ENCODE measurements at places on chromosomes 11 and 22. TPM values are rescaled to one million over a fixed set of nuclear protein-coding genes. Genes with fewer than 3 reads are reported as not detected.

Gene CD248
- total RNA-seq: 22.9 TPM

Gene SSH3
- total RNA-seq: 68.9 TPM

Gene WBP2NL
- 2.5 TPM for total RNA-seq

Gene RAB38
- total RNA-seq: 5.2 TPM

Gene BAIAP2L2
- total RNA-seq: 9.7 TPM

Gene CCND1
- 142 TPM for total RNA-seq

Gene KRTAP5-10
- total RNA-seq: not detected

Gene MRGPRX4
- not detected for total RNA-seq

- no peaks in the 10 kb centered on the region for H3K4me1 ChIP-seq
- DNase-seq: no peak
- H3K36me3 ChIP-seq: no peaks in the 10 kb centered on the region
Observed at GRCh38 chr11:22702031-22702430, 35.6 kb downstream of the GAS2 start.

- H3K27me3 ChIP-seq: no peaks in the 10 kb centered on the region
- no peaks in the 10 kb centered on the region for H3K4me1 ChIP-seq
- no peak overlapping the region for H3K27ac ChIP-seq
- H3K4me3 ChIP-seq: no peak overlapping the region
Observed at GRCh38 chr11:134373591-134374052, 38.4 kb downstream of the B3GAT1 start.

DNA sequence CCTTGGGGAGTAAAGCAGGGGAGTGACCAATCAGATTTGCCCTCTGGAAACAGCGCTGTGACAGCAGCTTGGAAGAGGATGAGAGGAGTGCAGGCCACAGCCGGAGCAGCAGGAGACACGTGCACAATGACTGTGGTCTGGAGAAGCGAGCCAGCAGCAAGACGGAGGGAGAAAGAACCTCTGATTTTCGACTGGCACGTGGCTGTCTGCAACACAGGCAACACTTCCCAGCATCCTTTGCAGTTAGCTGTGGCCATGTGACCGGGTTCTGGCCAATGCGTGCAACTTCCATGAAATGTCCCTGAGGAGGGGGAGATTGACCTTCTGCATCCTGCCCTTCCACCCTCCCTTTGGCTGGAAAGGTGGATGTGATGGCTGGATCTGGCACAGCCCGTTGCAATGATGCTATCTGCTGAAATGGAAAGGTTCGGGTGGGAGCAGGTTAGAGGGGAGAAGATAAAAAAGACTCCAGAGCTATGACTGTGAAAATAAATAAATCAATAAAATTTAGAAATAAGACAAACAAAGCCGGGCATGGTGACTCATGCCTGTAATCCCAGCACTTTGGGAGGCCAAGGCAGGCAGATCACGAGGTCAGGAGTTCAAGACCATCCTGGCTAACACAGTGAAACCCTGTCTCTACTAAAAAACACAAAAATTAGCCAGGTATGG, 15.6 kb downstream of the PLA2G6 start:
- no peaks in the 10 kb centered on the region for H3K27me3 ChIP-seq
- no peaks in the 10 kb centered on the region for H3K4me1 ChIP-seq
- no peak overlapping the region for H3K4me3 ChIP-seq
- DNase-seq: no peak

- no peak overlapping the region for H3K4me3 ChIP-seq
- peaks cover 85% of the 10 kb centered on the region for H3K4me1 ChIP-seq
- no peaks in the 10 kb centered on the region for H3K36me3 ChIP-seq
- H3K27ac ChIP-seq: peak overlapping the region; percentile 92
- H3K27me3 ChIP-seq: no peaks in the 10 kb centered on the region
- DNase-seq: no peak
Observed at GRCh38 chr11:118914987-118915386, 10.7 kb downstream of the BCL9L start.

DNA sequence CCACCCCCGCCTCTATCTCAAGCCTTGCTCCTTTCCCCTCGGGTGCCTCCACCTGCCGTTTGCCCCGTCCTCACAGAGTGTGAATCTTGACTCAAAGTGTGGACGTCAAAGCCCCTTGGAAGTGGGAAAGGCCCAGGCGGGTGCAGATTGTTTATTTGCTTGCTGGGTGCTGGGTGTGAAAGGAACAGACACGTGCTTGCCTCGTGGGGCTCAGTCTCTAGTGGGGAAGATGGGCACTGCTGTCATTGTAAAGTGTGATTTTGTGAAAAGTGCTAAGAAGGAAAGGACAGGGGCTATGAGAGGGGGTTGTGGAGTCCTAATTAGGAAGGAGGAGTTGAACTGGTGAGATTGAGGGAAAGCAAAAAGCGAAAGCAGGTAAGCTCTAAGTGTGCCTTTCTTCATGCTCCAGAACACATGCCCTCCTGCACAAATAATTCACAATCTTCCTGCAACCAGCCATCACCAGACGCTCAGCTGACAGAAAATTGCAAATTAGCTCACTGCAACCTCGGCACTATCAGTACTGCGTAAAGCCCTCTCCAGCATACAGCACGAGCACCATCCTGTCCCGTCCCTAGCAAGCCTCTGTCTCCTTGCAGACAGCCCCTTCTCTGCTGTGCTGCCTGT, 9.7 kb upstream of the GCAT start:
- H3K36me3 ChIP-seq: no peaks in the 10 kb centered on the region
- DNase-seq: no peak
- no peaks in the 10 kb centered on the region for H3K4me1 ChIP-seq
- H3K4me3 ChIP-seq: no peak overlapping the region
- H3K27me3 ChIP-seq: no peaks in the 10 kb centered on the region
- H3K27ac ChIP-seq: no peak overlapping the region

DNA sequence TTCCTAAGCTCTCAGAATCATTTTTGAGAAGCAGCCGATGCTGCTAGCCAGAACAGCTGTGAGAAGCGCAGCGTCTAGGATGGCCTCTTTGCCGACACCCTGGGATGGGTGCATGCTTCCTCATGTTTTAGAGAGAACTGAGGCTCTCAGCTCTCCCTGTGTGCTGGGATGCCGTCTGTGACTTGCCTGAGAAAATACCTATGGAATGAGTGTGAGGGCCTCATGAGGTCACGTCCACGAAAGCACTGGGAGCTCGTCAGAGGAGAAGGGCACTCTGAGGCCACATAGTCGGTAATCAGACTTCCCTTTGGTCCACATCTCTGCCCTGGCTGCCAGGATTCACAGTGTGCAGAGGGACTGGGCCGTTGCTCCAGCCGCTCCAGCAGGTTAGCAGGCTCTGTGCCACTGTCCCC, 54.7 kb downstream of the MICAL3 start:
- H3K27me3 ChIP-seq: no peaks in the 10 kb centered on the region
- no peak overlapping the region for H3K27ac ChIP-seq
- no peak for DNase-seq
- H3K4me1 ChIP-seq: peaks cover 48% of the 10 kb centered on the region

DNA sequence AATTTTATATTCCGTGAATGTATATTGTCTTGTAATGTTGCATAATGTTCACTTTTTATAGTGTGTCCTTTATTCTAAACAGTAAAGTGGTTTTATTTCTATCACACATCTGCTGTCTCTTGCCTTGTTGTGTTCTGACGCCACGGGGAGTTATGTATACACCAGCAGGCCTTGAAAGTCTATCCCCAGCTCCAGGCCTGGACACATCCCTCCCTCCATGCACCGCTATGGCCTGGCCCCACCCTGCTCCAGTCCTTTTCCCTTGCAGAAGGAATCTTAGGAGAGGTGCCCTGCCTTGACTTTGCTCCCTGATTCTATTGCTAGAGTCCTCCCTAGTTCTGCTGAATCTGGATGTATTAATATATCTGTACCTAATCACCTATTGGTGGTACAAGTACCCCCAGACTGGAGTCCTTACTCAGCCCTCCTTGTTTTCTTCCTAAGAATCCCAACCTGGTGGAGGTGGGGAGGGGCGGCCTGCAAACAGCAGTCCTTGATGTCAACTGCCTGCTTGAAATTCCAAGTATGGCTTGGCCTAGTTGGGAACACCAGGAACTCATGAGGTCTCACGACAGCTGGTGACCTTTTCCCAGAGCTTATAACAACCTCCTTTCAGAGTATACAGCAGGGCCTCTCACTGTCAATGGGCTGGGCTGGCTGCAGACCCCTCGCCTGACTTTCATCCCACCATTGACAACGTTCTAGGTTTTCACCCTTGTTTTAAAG, 61.6 kb downstream of the TIMP3 start:
- H3K27ac ChIP-seq: no peak overlapping the region
- peaks cover 33% of the 10 kb centered on the region for H3K36me3 ChIP-seq
- no peak overlapping the region for H3K4me3 ChIP-seq
- H3K27me3 ChIP-seq: no peaks in the 10 kb centered on the region
- DNase-seq: no peak

- no peaks in the 10 kb centered on the region for H3K36me3 ChIP-seq
- no peak for DNase-seq
- H3K4me3 ChIP-seq: no peak within 1 kb of the TSS
Observed at GRCh38 chr22:43891360-43892182, at the start of gene PNPLA5. Gene PNPLA5 (minus strand): TSS chr22:43892013. CDS start chr22:43891880, 133 bp downstream.

- no peak for DNase-seq
- no peak overlapping the region for H3K4me3 ChIP-seq
Observed at GRCh38 chr11:118048472-118049370, 28.2 kb upstream of the TMPRSS4 start.

- no peak for DNase-seq
- no peak overlapping the region for H3K27ac ChIP-seq
- H3K4me3 ChIP-seq: no peak overlapping the region
- H3K4me1 ChIP-seq: no peaks in the 10 kb centered on the region
- H3K27me3 ChIP-seq: no peaks in the 10 kb centered on the region
Observed at GRCh38 chr11:88324562-88325345, 12.8 kb downstream of the CTSC start.

GRCh38 chr22:39525658-39525975, 5.3 kb downstream of the ATF4 start:
- no peak overlapping the region for H3K27ac ChIP-seq
- H3K4me1 ChIP-seq: peaks cover 48% of the 10 kb centered on the region
- H3K36me3 ChIP-seq: peaks cover 44% of the 10 kb centered on the region
- no peak overlapping the region for H3K4me3 ChIP-seq
- no peak for DNase-seq

GRCh38 chr22:44489817-44490216, 8.2 kb downstream of the RTL6 start:
- H3K4me1 ChIP-seq: no peaks in the 10 kb centered on the region
- no peak overlapping the region for H3K4me3 ChIP-seq
- no peaks in the 10 kb centered on the region for H3K36me3 ChIP-seq
- H3K27ac ChIP-seq: no peak overlapping the region
- no peak for DNase-seq

DNA sequence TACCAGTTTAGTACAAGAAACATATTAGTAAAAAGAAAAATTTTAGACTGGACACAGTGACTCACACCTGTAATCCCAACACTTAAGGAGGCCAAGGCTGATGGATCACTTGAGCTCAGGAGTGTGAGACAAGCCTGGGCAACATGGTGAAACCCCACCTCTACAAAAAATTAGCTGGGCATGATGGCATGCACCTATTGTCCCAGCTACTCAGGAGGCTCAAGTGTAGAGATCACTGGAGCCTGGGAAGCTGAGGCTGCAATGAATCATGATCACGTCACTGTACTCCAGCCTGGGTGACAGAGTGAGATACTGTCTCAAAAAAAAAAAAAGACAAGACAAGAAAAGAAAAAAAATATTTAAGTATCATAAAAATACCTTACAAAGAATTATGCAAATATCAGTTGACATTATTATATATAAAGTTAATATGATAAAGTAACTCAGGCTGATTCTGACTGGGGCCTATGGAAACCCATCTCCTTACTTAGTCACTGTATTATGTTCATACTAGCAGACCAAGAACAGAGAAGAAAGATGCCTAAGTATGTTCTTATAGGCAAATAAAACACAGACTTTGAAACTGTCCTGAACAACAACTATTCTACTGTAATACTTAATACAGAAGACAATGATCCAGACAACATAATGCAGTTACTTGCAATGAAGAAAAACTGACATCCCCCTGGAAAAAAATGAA, 27.3 kb downstream of the FAM168A start:
- H3K27me3 ChIP-seq: no peaks in the 10 kb centered on the region
- no peaks in the 10 kb centered on the region for H3K4me1 ChIP-seq
- peaks cover 2% of the 10 kb centered on the region for H3K36me3 ChIP-seq
- H3K27ac ChIP-seq: no peak overlapping the region
- DNase-seq: no peak

DNA sequence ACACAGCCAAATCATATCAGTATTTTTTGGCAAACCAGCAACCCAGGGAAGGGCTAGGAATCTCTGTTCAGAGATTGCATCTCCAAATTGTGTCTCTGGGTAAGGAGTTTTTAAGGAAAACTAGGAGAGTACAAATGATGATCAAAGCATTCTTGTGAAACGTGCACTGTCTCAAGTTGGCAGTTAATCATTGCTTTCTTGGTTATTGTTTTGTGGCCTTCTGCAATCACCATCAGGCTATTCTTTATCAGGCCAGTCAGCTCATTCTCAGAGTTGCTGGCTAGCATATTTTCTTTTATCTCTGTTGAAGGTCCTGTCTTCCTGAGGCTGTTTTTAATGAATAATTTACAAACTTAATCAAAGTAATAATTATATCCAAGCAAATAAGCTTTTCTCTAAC, 129.1 kb upstream of the CCDC179 start:
- H3K27ac ChIP-seq: no peak overlapping the region
- no peak overlapping the region for H3K4me3 ChIP-seq
- H3K4me1 ChIP-seq: no peaks in the 10 kb centered on the region

DNA sequence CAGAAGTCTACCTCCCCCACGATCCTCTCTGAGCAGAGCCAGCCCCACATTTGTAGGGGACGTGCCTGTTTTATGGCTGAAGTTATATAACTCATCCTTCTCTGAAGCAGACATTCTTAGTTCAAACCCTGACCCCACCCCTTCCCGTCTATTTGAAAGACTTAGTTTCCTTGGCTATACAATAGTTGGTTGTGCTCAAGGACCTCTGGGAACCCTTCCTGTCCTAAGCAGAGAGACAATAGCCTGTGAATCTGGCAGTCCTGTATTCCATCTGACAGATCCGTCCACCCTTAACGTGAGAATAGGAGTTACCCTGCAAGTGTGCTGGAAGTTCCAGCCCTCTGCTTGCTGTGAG, 75.2 kb downstream of the MN1 start:
- DNase-seq: no peak
- H3K4me1 ChIP-seq: peaks cover 9% of the 10 kb centered on the region
- no peaks in the 10 kb centered on the region for H3K27me3 ChIP-seq
- no peaks in the 10 kb centered on the region for H3K36me3 ChIP-seq
- H3K4me3 ChIP-seq: no peak overlapping the region
- H3K27ac ChIP-seq: peak overlapping the region; percentile 52

GRCh38 chr22:24175160-24175808, 6.0 kb upstream of the SUSD2 start:
- no peaks in the 10 kb centered on the region for H3K36me3 ChIP-seq
- peak; percentile 91 for DNase-seq
- no peaks in the 10 kb centered on the region for H3K27me3 ChIP-seq
- no peaks in the 10 kb centered on the region for H3K4me1 ChIP-seq

DNA sequence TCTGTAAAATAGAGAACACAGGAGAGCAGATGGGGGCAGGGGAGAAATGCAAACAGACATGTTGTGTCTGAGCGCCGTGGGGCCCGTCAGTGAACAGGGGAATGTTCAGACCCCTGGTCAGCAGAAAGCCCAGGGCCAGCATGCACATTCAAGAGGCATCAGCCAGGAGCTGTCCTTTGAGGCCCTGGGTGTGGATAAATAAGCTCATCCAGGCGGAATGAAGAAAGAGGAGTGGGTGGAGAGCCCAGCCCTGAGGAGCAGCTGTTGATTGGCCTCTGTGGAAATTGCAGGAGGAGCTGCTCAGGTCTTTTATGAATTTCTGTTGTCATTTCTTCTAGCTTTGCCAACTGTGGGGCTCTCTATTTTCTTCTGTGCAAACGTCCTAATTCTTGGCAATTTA, 49.7 kb upstream of the CECR2 start:
- no peaks in the 10 kb centered on the region for H3K36me3 ChIP-seq
- no peak overlapping the region for H3K4me3 ChIP-seq
- no peak overlapping the region for H3K27ac ChIP-seq
- no peaks in the 10 kb centered on the region for H3K4me1 ChIP-seq
- DNase-seq: no peak

- no peaks in the 10 kb centered on the region for H3K27me3 ChIP-seq
- DNase-seq: no peak
- no peak overlapping the region for H3K4me3 ChIP-seq
- H3K27ac ChIP-seq: no peak overlapping the region
Observed at GRCh38 chr11:37072538-37073055, 474.6 kb upstream of the RAG2 start.
